ENCODE measurements at places on chromosomes 5 and 9.
A peak's percentile ranks its signal among the peaks of the same experiment; 100 is the strongest.

DNA sequence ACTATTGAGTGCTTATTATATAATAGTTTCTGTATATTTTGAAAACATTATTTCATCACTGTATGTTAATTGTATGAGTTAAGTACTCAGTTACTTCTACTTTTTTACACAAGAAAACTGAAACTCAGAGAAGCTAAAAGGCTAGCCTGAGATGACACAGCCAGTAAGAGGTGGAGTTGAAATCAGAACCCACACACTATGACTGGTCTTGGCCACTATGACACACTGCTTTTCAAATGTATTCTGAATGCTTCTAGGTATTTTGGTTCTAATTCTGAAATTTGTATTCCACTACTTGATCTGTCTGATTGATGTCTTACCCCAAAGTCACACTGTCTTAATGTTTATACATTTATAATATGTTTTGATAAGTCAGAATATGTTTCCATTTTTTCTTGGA, 181.8 kb downstream of the ZDHHC21 start:
- no peak for DNase-seq

DNA sequence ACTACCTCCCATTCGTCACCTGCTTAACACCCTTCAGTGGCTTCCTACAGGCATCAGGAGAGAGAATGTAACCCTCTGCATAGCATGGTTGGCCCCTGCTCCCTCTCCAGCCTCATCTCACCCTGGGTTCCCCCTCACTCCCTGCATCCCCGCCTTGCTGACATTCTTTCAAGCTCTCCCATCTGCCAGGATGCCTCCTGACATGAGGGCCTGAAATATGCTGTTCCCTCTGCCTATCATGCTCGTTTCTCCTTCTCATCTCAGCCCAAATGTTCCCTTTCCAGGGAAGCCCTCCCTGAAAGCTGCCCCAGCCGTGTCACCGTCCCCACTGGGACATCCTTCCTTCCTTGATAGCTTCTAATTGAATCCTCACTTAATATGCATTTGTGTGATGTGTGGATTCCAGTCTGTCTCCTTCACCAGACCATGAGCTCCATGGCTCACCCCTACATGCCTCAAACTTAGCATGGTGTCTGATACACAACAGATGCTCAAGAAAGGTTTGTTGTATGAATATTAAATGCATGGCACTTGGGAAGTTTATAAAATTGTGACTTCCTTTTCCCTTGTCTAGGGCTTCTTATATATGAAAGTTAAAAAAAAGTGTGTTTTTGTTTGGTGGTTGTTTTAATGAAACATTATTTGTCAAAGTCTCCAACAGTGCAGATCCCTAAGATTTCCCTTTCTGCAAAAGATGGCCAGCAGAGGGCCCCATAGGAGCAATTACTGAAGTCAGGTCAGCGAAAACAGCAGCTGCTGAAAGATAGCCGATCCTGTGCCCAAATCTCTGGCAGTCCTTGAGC, 7.3 kb upstream of the C5orf58 start:
- DNase-seq: peak; percentile 84

GRCh38 chr9:110777196-110777875, 108.7 kb downstream of the MUSK start:
- DNase-seq: peak; percentile 24

- no peak for DNase-seq
These were observed 209.4 kb upstream of the RGMB start for GRCh38 chr5:98563885-98564653.

DNA sequence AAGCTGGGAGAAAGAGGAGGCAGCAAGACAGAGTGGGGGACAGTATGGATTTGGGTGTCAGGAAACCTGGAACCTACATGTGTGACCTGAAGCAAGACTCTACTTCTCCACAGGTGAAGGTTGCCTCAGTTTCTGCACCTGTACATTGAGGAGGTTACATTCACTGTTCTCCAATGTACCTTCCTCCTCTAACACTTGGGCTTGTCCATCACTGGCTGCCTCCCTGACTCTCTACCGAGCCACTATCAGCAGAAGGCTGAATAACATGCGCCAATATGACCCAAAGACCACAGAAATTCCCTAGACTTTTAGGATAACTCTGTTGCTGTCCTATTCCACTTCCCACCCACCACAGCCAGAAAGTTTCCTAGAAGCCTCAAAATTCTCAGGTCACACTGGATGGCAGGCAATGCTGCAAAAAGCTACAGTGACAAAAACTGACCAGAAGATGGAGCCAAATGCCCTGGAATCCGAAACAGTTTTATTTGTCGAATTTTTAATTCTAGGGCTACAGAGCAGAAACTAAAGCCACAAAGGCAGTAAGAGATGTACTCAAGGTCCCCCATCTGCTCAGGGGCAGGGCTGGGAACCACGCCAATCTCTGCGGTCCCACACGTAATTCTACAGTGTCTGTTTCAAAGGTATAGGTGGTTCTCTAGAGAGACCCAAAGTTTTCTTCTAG, 64.4 kb downstream of the FAM114A2 start:
- peak; percentile 60 for DNase-seq

DNA sequence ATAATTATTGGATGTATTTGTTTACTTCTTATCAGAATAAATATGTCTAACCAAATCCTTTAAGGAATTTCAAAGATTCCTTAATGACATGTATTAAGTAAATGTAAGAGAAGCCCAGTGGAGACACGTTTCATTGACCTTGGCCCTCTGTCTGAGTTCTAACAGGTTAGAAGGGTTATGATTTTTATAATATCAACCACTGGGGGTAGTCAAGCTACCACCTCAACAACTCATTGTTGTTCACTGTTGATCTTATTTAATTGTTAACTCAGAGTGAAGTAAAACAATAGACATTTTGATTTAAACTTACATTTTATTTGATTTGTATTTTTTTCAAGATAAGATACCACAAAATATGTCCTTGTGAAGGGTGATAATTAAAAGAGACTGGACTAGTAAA, 499.2 kb upstream of the COX7C start:
- DNase-seq: no peak

GRCh38 chr9:121168052-121168451, 33.6 kb downstream of the RAB14 start:
- no peak for DNase-seq

DNA sequence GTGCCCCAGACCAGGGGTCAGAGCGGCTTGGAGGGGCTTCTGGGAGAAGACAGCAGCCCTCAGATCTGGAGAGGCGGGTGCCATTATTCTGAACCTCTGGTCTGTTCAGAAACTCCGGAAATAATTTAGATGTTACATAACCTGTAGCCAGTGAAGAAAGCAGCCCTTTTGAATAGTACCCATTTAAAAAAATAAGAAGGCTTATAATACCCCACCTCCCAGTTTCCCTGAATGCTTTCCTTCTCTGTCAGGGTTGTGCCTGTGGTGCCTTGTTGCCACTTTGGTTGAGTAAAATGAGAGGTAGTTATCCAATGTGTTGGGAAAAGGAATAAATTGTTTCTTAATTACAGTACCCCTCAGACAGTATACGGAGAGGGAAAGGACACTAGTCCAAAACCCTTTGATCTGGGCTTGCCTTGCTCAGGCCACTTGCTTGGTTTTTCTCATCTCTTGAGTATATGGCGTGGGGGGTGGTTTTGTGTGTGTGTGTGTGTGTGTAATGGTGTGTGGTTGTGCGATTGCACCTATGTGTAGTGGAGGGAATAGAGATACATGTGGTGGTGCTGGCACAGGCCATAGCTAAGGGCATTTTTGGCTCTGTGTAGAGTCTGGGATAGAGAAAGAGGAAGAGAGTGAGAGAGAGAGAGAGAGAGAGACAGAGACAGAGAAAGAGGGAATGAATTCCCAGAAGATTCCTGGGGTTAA, 59.1 kb upstream of the TLR4 start:
- DNase-seq: no peak

DNA sequence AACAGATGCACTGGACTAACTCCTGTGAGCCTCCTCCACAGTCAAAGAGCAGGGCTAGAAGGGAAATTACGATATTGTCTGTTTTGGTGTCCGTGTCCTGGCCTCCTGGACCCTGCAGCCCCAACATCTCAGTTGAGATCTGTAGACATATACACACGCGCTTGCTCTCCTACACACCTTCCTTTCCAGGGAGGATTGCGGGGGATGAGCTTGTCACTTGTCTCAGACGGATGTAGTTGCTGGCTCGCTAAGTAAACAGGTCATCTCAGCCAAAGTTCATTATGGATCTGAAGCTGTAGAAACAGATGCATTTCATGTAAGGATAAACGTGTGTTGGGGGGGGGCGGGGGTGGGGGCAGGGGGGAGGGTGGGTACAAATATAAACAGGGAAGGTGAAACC, 549.3 kb downstream of the CCDC171 start:
- no peak for DNase-seq

DNA sequence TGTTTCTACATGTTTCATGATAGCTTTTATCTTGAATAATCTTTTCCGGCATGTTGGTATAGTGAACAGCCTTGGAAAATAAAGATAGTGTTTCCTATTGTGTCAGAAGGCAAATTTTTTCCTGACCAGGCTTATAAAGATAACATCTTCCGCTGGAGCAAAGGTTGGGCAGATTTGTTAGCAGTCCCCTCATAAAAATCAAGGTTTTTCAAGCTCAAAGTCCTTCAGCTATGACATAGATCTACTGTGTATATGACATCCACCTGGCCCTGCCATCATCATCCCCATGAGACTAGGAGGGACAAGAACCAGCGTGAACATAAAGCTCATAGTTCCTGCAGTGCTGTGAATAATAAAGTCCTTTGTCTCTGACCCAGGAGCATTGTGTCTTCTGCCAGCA, 30.4 kb upstream of the OTULINL start:
- no peak for DNase-seq

DNA sequence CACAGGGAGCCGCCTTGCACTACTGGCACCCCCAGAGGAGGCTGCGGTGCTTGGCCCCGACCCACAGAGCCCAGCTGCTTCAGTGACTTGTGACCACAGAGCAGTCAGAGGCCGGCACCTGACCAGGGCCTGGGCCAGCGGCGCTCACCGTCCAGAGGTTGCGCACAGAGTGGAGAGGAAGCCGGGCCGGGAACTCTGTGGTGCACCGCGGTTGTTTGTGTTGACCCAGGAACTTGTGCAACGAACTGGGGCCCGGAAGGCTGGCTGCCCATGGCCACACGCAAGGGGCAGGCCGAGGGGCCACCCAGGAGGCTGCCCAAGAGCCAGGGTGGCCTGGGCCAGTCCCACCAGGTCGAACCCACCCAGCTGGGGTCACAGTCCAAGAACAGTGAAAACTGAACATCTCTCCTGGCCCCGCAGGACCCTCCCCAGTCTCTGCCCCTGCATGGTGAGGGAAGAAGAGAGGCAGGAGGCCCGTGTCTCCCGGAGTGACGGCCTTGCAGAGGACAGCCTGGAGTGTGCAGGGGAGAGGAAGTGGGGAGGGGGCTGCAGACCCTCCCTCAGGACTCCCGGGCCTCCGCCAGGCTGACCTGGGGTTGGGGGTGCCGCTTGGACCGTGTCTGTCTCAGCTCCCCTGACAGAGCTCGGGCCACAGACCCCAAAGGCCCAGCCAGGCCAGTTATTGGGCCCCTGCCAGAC, 42.8 kb upstream of the EGFL7 start:
- peak; percentile 97 for DNase-seq

GRCh38 chr9:101325053-101325452, 59.8 kb downstream of the BAAT start:
- no peak for DNase-seq

- DNase-seq: no peak
These were observed 753 bp upstream of the STC2 start for GRCh38 chr5:173328844-173329490.

- peak; percentile 25 for DNase-seq
These were observed 66.7 kb downstream of the PCDH1 start for GRCh38 chr5:141811287-141812155.

DNA sequence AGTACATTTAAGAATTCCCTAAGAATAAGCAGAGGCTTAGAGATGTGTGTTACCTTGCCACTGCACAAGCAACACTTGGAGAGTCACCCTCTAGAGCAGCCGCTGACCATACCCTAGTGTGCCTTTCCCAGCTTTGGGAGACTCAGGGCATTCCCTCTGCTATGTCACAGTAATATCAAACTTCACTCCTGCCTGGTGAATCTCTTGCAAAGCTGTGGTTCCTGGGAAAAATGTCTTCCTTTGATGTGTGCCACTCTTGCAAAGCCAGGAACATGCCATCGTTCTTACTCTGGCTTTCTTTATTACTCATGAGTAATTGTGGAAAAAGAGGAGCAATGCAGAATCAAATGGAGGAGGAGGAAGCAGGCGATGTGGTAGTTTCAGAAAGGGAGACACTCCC, 173.2 kb downstream of the CCDC192 start:
- no peak for DNase-seq

DNA sequence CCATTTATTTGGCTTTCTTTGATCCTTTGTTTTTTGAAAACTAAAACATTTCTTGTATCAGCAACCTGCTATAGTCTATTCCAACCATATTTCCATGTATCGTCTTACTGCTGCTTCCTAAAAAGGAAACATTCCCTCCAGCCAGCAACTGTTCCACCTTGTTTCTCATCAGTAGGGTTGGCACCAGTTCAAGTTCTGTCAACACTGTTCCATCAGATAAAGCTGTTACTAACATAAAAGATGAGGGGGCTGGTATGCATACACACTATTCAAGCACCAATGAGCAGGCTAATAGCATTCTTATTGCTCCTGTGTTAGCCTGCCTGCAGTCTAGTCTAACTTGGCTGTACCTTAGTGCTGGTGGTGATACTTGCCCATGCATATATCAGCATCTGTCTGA, 178.3 kb downstream of the CWC27 start:
- no peak for DNase-seq

DNA sequence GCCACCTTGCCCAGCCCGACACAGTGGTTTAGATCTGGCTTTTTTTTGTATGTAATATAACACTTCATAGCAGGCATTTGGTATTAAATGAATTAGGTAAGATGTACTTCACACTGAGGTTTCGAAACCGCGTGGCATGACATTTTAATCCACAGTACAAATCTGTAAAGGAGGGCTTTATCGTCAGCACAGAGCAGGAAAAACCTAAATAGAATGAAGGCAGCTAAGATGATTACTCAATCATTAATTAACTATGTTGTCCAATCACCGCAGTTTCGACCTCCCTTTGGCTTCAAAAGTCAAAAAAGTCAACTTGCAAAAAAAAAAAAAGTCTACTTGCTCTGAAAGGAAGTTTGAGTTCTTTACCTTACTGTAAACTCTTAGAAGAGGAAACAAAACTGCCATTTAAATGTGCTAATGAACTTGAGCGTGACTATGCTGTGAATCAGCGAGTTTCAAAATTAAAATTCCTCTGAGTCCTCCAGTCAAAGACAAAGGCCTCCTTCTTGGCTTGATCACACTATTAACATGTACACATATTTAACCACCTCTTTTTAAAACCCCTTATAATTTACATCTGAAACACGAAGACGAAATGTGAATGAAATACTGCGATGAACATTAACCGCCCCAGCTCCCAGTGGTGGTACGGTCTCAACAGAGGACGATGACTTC, 698 bp upstream of the SEC24A start:
- DNase-seq: peak; percentile 77

GRCh38 chr9:38058452-38059232, 10.4 kb downstream of the SHB start:
- no peak for DNase-seq

GRCh38 chr5:74570250-74570649, 70.3 kb downstream of the ENC1 start:
- DNase-seq: no peak

GRCh38 chr5:32686799-32687498, 24.2 kb upstream of the NPR3 start:
- peak; percentile 9 for DNase-seq
